ENCODE measurements at places on chromosomes 3 and 15.

DNA sequence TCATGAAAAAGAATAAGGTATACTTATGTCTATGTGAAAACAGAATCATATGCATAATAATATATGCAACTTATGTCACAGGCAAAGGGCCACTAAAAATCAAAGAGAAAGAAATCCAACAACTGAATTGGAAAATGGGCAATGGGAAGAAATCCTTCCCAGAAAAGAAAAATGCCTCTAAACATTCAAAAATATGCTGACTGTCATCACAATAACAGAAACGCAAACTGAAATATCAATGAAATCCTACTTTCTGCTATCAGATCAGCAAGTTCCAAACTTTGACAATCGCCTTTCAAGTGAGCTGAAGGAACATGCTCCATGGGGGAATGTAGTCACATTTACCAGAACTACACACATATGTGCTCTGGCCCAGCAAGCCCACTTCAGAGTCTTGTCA lies 99.4 kb upstream of the KLF13 start:
- no peak for DNase-seq

DNA sequence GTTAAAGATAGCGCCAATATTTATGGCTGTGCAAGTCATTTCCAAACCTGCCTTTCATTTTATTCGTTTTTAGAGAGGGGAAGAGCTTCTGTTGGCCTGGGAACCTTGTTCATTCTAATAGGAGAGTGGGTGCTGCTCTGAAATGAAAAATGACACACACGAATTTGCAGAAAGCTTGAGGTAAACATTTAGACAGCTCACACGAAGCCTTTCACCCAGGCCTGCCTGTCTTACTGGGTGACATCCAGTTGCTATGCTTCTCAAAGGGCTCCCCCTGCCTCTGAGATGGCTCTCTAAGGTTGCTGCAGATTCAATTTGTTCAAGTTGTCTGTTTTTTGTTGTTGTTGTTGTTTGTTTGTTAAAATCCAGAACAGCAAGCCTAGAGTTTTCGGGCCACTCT lies 18.2 kb downstream of the PEX5L start:
- no peak for DNase-seq

GRCh38 chr15:95996494-95996893 lies 334.0 kb upstream of the NR2F2 start:
- no peak for DNase-seq

DNA sequence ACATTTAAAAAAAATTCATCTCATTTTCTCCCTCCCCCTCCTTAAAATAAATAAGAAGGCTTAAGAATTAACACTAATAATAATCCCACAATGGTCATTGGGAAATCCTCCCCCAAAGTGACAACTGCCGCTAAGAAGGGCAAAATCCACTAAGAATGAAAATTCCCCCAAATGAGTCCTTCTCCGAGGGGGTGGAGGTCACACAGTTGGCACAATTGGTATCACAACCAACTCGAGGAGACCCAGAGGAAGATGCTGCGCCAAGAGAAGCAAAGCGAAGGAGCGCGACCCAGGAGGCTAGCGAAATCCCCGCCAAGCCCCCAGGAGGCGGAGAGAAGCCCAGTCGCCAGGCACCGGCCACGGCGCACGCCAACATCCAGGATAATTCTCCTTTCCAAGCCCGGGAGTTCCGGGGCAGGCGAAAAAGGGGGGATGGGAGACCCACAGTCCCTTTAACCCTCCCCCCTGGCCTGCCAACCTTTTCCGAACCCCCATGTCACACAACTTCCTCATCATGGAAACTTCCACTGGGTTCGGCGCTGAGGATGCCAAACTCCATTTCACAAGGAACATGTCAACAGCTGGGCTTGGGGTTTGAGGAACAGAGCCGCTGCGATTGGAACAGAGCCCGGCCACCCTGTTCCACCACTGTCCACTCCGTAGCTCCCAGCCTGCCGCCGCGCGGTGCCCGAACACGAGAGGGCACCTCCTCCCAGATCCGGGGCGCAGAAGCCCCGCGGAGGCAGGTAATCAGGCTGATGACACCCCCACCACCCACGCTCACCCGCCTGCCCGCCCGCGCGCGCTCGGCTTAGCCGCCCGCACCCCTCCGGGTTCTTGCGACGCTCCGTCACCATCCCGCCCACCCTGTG lies 668 bp downstream of the THRB start:
- DNase-seq: peak; percentile 62

DNA sequence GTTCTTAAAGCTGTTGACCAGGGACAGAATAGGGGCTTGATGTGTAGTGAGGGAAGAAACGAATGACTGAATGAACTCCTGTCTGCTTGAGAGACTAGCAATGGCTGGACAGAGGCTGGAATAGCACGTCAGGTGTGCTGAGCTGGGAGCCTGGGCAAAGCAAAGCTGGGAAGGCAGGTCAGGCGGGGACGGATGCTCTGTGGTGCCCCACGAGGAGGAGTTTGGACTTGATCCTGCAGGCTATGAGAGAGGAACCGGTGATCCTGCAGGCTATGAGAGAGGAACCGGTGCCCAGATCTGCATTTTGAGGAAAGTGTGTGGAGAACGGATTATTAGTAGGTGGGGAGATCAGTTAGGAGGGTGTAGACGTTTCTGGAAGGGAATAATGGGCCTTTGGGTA lies 31.3 kb upstream of the PSTPIP1 start:
- DNase-seq: no peak

GRCh38 chr3:39166932-39167532 lies 13.6 kb upstream of the CSRNP1 start:
- DNase-seq: no peak

GRCh38 chr15:87118435-87118834 lies 1038.8 kb downstream of the AGBL1 start:
- DNase-seq: no peak

DNA sequence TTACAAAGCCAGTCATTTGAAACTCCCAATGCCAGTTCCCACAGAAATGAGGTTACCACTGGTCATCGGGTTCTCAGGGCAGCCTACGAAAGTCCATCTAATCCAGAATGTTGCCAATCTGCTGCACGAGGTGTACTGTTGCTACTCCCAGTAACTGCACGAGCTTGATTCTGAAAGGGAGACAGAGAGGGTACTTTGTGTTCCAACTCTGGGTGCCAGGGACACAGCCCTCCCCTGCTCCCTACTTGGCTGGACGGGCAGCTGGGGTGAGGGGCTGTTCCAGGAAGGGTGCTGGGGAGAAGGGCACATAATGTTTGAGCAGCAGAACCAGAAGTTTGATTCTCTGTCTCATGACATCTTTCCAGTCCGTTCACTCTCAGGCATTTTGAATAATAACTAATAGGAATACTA lies 27.1 kb upstream of the OSBPL11 start:
- no peak for DNase-seq

DNA sequence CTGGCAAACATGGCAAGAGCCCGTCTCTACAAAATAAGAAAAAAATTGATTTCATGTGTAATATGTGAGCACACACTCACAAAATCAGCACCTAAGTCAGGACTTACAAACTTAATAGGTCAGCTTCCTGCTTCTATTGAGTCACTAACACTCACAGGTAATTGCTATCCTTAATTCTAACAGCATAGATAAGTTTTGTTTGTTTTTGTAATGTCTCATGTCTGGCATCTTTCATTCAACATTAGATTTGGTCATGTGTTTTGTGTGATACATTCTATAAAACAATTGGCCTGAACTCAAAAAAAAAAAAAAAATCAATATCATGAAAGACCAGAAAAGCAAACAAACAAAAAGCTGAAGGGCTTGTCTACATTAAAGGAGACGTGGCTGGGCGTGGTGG lies 564.7 kb downstream of the AGBL1 start:
- no peak for DNase-seq

DNA sequence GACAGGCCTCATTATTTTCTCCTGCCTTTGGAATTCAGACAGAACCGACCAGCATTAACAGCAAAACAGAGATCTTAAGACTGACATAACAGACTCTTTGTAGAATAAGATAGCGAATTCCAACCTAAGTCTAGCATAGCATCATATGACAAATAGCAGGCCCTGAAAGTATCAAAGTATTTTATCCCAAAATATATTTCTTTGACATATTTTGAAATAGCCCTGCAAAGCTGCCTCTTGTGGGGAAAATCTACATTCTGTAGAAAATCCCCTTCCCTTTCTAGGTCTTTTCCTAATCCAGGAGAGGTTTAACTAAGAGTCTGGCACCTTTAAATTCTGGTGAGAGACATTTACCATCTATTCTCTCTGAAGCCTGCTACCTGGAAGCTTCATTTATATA lies 34.4 kb upstream of the STRIT1 start:
- no peak for DNase-seq

DNA sequence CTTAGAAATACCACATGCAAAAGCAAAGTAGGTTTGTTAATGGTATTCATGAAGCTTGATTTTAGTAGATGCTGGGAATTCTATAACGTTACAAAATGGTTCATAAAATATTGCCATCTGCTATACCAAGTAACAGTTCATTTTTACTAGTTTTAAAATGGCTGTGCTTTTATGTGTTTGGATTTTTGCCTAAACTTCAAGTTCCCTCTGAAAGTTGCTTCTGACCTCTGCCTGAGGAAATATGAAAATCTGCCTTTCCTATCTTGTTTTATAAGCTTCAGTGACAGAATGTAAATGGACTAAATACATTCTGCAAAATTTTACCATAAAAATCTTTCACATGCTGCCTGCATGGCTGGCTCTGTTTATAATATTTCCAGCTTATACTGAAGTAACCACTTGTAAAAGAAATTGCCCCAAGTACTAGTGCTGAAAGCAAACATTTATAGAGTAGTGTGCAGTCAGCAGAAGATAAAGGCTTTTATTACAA lies 560.7 kb upstream of the ROBO2 start:
- DNase-seq: no peak

DNA sequence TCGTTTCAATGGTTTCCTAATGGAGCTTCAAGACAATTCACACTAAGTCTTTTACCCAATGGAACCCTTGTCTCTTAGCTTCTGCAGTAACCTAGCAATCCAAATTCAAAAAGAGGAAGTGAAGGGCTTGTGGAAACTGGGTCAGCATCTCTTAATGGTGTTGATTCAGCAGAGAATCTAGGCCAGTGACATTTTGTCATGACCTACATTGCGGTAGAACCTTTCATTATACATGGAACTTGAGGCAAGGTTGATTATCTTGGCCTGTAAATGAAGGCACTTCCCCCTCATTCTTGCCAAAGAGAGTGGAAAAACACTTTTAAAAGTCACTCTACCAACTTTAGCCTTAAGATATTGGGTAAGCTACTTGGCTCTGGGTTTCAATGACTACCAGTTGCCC lies 42.8 kb downstream of the C2CD4B start:
- no peak for DNase-seq

DNA sequence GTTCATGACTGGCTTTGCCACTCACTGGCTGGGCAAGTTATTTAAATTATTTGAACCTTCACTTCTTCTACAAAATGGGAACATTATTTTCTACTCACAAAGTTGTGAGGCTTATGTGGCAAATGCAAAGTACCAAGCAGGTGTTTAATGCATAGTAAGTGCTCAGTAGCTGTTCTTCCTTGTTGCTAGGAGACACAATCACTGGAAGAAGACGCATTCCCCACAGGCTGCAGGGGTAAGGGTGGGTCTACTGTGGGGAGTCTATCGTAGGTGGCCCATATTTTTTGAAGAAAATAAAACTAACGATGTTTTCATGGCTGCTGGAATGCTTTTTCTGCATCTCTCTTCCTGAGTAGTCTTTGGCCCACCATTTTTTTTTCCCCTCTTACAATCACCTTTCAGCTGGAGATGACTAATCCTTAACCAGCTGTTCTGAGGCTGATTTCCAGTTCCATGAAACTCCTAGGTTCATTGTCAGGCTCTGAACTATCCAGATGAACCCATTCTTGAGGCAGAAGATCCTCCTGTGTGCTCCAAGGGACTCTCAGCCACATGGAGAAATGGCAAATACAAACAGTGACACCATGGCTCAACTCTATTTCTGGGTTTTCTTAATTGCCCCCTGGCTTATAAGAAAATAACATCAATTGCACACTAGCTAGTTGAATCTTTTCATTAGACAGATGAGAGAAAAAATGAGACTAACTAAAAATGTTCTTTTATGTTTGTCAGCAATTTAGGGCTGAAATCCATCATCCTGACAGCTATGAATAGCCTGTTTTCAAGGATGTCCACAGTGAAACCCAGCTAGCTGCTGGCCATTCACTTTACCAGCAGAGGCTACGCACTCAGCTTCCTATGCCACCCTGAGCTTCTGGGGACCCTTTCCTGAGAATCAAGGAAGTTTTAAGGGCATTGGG lies 108.3 kb upstream of the ETV5 start:
- DNase-seq: no peak

- DNase-seq: no peak
Measured at GRCh38 chr3:114454551-114455251, 160.9 kb downstream of the TIGIT start.

- no peak for DNase-seq
Measured at GRCh38 chr3:111668888-111669488, 73.8 kb upstream of the ZBED2 start.

GRCh38 chr3:36142746-36143145 lies 237.6 kb upstream of the STAC start:
- DNase-seq: no peak

GRCh38 chr3:149151843-149152242 lies 22.4 kb downstream of the HPS3 start:
- no peak for DNase-seq

DNA sequence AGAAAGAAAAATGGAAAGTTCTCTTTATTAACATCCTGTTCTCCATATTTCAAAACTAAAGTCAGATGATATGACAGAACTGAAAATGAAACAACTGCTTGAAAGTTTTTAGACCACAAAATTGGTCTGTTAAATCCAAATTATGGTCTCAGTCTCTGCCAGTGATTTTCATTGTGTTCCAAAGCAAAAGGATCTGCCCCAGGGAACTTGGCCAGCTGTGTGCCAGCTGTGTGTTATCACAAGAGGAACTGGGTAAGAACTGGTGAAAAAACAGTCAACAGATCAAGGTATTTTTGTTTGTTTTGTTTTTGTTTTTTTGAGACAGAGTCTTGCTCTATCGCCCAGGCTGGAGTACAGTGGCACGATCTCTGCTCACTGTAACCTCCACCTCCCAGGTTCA lies 323.3 kb downstream of the CTNNB1 start:
- DNase-seq: no peak

DNA sequence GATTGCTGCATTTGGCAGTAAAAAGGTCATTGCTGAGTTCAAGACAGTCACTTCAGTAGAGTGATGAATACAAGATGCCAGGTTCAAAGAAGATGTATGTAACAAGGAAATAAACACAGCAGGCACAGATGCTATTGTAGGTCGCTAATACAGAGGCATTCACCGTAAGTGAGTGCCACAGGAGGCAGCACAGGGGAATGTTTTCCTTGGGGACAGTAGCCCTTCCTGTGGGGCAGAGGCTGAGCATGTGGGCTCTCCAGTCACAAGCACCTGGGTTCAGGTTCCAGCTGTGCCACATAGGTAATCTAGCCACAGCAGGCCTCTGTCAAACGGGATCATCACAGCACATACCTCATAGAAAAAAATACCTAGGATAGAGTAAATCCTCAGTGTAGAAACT lies 86.3 kb downstream of the RSL24D1 start:
- no peak for DNase-seq
